NCI-H2171 (cell line): ENCODE measurements at places on chromosomes 1 and 21.
A peak's percentile ranks its signal among the peaks of the same experiment; 100 is the strongest.

- DNase-seq: no peak
These were observed 48.6 kb downstream of the PCP4 start for GRCh38 chr21:39915881-39916280.

- peak; percentile 71 for DNase-seq
These were observed 73.9 kb upstream of the VTCN1 start for GRCh38 chr1:117284399-117285215.

- DNase-seq: peak; percentile 9
These were observed 5.8 kb downstream of the DCAF8 start for GRCh38 chr1:160256396-160257046.

DNA sequence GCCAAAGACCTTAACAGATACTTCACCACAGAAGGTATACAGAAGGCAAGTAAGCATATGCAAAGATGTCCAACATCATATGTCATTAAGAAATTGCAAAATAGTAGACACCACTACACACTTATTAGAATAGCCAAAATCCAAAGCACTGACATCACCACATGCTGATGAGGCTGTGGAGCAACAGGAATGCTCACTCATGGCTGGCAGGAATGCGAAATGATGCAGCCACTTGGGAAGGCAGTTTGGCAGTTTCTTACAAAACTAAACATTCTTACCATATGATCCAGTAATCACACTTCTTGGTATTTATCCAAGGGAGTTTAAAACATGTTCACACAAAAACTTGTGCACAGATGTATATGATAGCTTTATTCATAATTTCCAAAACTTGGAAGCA, 261.2 kb upstream of the AJAP1 start:
- DNase-seq: no peak

DNA sequence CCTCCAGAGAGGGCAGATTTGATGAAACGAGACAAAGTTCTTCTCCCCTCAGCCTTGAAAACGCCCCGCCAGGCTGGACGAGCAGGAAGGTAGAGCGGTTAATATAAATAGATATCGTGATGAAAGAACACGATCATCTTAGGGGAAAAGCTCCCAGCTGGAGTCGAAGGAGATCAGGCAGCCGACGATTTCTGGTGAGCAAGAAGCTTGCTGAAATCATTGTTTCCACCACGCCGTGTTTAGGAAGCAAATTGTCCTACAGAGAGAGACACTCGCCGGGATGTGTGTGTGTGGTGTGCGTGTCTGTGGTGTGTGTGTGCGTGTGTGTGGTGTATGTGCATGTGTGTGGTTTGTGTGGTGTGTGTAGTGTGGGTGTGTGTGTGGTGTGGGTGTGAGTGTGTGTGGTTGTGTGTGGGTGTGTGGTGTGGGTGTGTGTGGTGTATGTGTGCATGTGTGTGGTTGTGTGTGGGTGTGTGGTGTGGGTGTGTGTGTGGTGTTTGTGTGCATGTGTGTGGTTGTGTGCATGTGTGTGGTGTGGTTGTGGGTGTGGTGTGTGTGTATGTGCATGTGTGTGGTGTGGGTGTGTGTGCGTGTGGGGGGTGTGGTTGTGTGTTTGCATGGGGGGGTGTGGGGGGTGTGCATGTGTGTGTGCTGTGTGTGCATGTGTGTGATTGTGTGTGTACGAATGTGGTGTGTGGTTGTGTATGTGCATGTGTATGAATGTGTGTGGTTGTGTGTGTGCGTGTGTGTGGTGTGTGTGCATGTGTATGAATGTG, 44.9 kb upstream of the ARHGEF16 start:
- no peak for DNase-seq

- DNase-seq: no peak
These were observed 5.8 kb downstream of the CELSR2 start for GRCh38 chr1:109255097-109255651.

- no peak for DNase-seq
These were observed 18.6 kb downstream of the NKAIN1 start for GRCh38 chr1:31221072-31221471.

- DNase-seq: no peak
These were observed 22.5 kb upstream of the SRP9 start for GRCh38 chr1:225754940-225755641.

GRCh38 chr1:236063551-236063918, 1.4 kb downstream of the NID1 start:
- no peak for DNase-seq

DNA sequence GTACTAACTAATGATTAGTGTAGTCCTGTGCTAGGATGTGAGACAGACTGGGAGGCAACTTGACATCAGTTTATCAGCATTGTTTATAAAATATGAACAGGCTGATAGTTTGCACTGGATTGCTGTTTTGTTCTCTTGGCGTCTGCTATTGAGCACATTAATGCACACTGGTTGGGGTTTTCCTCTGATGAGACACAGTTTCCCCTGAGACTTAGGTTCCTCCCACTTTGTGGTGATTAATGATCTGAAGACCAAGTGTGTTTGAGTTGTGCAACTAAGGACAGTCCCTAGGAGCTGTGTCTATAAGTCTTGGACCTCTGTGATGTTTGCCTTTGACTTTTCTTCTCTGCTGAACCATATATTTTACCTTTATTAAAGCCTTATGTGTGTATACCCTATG, 1015.4 kb downstream of the AMY1C start:
- DNase-seq: no peak

- DNase-seq: no peak
These were observed 10.1 kb upstream of the TMEM52 start for GRCh38 chr1:1929102-1929638.

- no peak for DNase-seq
These were observed 377.8 kb downstream of the USH2A start for GRCh38 chr1:216045400-216045799.

DNA sequence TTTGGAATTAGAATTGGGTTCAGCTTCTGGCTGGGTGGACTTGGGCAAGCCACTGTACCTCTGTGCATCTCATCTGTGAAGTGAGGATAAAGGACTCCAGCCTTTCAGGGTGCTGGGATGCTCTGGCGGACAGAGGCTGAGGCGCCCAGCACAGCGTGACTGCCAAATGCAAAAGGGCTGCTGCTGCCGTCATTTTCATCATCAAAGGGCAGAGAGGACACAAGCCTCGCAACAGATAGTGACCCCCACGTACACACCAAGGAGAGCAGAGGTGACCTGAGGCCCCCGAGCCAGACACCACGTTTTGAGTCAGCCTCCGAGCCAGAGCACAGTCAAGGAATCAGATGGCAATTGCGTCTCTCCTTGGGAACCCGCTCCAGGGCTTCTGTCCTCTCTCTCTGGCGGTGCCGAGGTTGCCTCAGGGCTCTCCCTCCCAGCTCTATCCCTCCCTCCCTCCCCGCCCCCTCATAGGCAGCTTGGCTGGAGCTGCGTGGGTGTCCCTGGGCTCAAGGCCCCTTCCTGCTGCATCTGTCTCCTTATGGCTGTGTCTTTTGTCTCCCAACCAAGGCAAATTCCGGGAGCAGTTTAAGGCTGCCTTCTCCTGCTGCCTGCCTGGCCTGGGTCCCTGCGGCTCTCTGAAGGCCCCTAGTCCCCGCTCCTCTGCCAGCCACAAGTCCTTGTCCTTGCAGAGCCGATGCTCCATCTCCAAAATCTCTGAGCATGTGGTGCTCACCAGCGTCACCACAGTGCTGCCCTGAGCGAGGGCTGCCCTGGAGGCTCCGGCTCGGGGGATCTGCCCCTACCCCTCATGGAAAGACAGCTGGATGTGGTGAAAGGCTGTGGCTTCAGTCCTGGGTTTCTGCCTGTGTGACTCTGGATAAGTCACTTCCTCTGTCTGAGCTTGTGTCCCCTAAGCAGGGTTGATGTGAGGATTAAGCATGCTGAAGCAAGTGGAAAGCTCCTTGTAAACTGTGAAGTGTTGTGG, 9.0 kb downstream of the HCRTR1 start:
- no peak for DNase-seq

GRCh38 chr1:86150553-86151055, 6.0 kb downstream of the COL24A1 start:
- no peak for DNase-seq

GRCh38 chr1:34984793-34985608, at the start of gene TMEM35B:
TMEM35B (minus strand) TSS chr1:34985347; CDS start chr1:34985305, 42 bp downstream.
- DNase-seq: peak; percentile 23

GRCh38 chr1:203223012-203223775, 6.3 kb downstream of the CHIT1 start:
- DNase-seq: no peak

- DNase-seq: no peak
These were observed 30.5 kb downstream of the OR10J1 start for GRCh38 chr1:159469921-159470533.

DNA sequence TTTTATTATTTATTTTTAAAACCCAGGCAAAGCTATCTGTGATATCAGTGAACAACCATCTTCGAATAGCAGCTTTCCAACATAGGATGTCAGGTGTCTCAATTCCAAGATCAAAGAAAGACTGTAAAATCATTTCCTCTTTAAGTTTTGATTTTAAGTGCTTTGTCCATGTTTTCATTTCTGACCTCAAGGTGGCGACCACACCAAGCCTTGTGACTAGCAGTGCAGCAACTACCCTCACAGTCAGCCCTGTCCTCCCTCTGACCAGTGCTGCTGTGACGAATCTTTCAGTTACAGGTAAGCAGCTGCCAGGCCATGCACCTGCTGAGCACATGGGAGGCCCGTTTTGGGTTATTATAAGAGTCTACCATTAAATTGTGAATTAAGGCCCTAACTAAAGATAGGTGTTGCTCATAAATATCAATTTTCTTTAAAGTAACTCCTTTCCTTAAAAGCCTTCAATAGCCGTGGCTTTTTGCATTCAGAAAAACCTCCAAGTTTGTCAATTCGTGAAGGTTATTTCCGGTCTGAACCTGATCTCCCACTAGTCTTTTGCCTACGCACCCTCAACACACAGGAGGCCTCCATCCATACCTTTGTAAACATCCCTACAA, 117.0 kb downstream of the CD247 start:
- DNase-seq: no peak

DNA sequence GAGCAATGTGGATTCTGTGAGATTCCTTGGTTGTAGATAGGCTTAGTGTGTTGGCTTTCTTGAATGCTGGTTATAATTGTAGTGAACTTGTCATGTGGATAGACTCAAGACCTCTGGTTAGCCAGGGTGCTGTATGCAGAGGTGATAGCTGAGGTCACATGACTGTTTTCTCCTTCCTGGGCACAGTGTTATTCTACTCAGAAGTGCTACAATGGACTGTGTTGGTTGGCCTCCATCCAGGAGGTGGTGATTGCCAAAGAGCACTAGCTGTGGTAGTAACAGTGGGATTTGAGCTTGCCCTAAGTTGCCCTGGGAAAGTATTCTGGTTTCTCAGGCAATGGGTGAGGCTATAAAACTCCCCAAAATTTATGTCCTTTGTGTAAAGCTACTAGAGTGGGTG, 71.6 kb downstream of the SH3BGR start:
- DNase-seq: no peak

DNA sequence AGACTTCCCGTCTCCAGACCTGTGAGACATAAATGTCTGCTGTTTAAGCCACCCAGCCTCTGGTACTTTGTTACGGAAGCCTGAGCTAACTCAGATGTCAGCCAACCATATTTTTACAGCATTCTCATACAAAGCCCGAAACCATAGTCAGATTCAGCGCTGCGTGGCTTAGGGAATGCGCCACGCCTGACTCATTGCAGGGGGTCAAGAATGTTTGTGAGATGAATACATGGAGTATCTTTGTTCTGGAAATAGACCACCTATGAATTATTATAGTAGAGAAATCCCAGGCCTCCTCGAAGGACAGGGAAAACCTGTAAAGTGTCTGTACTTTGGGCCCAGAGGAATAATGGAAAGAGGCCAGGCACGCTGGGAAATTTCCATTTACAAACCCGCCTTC, 434.8 kb downstream of the CAMTA1 start:
- DNase-seq: no peak

DNA sequence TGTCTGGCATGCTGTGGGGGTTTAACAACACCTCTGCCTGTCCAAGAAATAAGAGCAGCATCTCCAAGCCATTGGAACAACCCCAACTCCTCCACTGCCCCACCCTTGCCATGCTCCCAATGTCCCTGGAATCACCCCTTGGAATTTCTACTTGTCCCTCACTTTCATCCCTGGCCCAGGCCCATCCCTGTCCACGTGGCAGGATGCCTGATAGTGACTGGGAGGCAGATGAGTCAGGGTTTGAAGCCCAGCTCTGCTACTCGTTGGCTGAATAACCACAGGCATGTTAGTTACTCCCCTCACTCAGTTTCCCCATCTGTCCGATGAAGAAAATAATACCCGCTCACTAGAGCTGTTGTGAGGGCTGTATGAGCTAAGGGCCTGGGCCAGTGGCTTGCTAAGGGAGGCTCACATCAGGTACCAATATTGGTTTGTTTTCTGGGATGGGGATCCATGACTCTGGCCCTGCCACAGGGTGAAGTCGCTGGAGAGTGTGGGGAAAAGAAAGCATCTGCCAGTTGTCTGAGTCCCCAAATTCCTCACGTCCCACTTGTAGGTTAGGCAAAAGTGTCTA, 99.4 kb upstream of the TLR5 start:
- DNase-seq: no peak

DNA sequence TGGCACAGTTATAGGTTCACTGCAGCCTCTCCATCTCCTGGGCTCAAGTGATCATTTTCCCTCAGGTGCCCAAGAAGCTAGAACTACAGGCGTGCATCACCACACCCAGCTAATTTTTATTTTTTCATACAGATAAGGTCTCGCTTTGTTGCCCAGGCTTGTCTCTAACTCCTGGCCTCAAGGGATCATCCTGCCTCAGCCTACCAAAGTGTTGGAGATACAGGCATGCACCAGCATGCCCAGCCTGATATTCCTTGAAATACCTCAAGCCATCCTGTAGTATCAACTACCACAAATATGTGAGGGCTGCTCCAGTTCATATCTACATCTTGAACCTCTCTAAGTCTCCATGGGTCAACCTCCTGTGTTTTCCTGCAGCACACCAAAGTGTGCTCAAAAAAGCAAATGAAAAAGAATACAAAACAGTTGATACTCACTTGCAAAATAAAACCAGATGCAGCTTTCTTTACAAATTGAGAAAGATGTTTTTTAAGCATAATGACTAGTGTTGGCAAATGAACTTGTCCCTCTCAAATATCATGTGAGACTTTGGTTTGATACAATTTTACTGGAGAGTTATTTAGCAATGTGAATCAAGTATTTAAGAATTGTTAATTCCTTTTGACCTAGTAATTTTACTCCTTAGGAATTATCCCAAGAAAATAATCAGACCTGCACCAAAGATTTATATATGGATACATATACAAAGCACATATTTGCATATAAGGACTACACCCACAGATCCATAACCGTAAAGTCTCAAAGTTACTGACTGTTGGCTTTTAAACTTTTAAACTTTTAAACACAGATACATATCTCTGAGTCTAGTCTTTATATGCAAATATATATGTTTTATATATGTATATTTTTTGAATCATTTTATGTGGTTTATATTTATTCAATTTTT, 197.7 kb downstream of the NRIP1 start:
- no peak for DNase-seq

GRCh38 chr1:116024626-116025025, 48.3 kb downstream of the SLC22A15 start:
- DNase-seq: no peak

DNA sequence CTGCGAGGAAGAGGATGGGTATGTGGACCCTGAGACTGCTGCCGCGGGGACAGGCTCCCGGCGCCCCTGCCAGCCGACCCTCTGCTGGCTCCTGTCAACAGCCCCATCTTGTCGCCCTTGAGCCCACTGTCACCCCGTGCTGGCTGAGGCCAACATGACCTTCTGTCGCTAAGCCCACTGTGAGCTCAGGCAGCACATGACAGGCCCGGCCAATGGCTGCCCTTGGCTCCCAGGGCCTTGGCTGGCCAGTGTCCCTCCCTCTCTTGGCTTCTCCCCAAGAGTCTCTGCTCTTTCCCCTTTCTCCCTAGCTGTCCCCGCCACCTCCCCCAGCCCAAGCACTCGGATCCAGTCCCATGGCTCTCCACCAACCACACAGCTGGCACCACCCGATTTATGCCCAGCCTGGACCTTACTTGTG, 3.5 kb downstream of the PEX10 start:
- no peak for DNase-seq
